ENCODE measurements at places on chromosomes 4 and X. TPM values are rescaled to one million over a fixed set of nuclear protein-coding genes. Genes with fewer than 3 reads are reported as not detected.

FRMPD4 gene
- 1.3 TPM for total RNA-seq

PWWP3B gene
- 2.1 TPM for total RNA-seq

MAGIX gene
- total RNA-seq: 0.55 TPM

PABPC4L gene
- 25.2 TPM for total RNA-seq

SLC6A14 gene
- total RNA-seq: not detected

Measured in smooth muscle cell of the umbilical artery (primary cell).